Body of pancreas (tissue), 4 donors: ENCODE measurements at places on chromosomes 4 and X.
A peak's percentile ranks its signal among the peaks of the same experiment; 100 is the strongest.

DNA sequence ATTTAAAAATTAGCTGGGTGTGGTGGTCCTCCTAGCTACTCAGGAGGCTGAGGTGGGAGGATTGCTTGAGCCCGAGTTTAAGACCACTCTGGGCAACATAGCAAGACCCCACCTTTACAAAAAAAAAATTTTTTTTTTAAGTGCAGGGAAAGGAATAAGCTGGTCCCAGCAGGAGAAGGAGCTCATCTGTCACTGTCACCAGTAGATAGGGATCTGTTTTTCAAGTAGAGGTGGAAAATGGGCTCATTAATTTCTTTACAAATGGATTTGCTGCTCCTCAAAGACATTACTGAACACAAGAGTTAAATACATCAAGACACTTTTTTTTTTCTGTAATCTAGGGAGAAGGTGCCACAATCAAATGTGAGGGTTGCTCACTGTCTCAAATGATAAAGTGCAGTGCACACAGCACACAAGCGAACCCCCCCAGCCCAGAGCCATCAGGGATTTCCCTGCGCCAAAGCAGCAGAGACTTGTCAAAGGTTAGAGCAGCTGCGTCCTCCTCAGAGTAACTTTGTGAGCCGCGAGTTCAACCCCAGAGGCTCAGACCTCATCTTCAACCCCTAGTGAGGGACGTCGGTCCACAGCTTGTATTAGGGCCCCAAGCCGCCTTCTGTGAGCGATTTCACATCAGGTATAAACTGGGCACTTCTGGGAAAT is 14.3 kb upstream of the MTNR1A start:
- no peak for DNase-seq

DNA sequence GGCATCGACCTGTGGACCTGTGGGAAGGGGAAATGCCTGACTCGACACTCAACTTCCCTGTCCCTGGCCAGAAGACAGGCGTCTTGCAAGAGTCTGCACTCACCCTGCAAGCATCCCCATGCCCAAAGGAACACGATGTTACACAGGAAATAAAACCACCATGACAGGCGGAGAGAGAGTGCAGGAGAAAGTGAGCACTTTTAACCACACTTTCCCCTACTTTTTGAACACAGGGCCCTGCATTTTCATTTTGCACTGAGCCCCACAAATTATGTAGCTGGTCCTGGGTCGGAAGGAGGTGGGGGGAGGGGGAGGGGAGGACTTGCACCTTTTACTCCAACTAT is 13.8 kb upstream of the MAN2B2 start:
- no peak for DNase-seq

DNA sequence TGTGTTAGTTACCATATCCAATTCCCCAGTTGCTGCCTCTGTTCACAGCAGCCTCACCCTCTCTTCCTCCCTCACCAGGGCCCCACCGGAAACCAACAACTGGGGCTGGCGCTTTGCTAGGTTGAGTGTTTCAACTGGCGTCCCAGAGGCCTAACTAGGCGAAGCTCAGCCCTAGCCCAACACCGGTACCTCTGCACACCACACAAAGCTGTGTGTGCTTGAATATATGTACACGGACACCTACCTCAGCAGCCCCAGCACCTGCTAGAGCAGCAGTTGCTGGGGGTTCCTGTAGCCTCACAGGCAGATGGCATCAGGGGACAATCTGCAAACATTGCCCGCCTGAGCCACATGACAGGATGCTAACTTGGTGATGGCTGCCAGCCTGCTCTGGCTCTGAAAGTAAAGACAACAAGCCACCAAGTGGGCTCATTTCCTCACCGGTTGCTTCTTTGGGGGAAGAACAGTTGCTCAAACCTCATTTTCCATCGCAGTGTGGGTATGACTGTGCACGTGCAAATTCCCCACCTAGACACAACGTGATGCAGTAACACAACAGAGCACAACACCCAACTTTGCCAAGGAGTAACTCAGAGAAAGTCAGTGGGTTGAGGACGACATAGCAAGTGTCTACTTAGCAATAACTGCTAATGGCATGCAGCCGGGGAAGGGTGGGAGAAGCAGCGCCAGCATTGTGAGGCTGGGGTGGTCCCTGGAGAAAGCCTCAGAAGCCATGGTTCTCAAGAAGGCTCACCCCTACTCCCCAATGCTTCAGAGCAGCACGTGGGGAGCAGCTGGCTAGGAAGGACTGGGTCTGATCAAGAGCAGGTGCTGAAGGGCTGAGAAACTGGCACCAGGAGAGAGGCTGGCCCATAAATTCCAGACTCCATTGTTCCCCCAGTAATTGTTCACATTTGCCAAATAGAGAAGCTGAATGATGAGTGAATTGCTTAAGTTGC is 139.5 kb downstream of the SH3KBP1 start:
- DNase-seq = no peak

GRCh38 chr4:110196871-110197528 is 1.4 kb downstream of the ELOVL6 start:
- DNase-seq = peak; percentile 63

DNA sequence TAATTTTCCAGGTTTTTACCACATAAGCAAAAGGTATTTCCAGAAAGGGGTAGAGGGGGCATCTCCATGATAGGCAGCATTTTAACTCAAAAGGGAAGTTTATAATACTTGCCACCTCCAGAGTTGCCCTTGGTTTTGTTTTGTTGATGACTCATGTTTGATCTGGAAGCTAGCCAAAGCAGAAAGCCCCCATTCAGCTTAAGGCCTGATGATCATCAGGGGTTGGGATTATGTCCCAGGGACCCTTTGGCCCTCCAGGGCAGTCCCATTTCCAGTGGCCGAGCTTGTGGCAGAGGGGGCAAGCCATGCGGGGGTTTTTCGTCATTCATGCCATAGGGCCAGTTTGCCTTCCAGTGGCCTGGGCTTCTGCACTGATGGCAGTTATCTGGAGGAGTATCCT is 143.0 kb upstream of the PLAC1 start:
- no peak for DNase-seq

DNA sequence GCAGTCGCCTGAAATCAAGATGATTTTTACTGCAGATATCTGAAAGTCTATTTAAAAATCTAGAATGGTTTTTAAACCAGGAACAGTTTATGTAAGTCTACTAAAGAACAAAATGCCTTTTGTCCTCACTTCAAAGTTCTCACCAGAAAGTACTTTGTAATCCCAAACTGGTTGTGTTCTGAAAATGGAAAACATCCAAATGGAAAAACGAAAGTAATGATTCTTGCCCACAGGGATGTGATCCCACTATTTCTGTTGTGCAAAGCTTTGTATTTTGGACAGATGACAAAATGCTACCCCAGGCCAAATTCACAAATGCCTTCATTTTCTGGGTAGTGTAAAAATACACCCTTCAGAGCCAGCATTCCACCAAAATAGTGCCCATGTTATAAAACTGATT is 265.5 kb upstream of the FTHL17 start:
- DNase-seq = no peak

GRCh38 chr4:826508-827208 is 729 bp upstream of the CPLX1 start:
- DNase-seq = peak; percentile 9
